ENCODE measurements at places on chromosomes 2 and 18.

- DNase-seq, result no peak
Measured at GRCh38 chr2:215835657-215836056, 177.7 kb downstream of the MREG start.

DNA sequence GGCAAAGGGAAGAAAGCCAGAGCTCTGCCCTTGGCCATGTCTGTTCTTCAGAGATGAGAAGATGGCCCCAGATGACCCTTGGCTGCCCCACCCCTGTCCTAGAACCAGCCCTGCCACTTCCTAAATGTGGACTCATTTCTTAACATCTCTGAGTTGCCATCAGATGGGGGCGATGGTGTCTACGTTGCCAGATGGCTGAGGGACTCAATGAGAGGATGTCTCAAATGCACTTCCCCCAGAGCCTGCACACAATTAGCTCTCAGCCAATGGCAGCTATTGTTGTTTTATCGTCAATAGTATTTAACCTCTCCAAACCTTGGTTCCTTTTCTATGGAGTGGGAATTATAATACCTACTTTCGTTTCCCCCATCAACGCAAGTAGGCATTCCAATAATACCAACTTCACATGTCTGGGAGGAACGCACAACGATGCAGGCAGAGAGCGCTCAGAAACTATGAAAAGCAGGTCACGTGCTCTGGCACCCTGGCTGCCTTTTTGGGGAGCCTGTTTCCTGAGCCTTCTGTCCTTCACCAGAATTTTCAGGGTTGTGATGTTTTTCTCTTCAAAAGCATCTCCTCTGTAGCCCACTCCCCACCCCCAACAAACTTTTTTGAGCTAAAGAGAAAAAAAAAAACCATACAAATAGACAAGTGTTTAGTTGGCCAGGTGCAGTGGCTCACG is 100.3 kb downstream of the MCFD2 start:
- DNase-seq, result peak; percentile 68

- DNase-seq, result no peak
Measured at GRCh38 chr2:20723543-20723942, 56.6 kb downstream of the GDF7 start.

- DNase-seq, result no peak
Measured at GRCh38 chr2:207601774-207602173, 23.4 kb downstream of the METTL21A start.

DNA sequence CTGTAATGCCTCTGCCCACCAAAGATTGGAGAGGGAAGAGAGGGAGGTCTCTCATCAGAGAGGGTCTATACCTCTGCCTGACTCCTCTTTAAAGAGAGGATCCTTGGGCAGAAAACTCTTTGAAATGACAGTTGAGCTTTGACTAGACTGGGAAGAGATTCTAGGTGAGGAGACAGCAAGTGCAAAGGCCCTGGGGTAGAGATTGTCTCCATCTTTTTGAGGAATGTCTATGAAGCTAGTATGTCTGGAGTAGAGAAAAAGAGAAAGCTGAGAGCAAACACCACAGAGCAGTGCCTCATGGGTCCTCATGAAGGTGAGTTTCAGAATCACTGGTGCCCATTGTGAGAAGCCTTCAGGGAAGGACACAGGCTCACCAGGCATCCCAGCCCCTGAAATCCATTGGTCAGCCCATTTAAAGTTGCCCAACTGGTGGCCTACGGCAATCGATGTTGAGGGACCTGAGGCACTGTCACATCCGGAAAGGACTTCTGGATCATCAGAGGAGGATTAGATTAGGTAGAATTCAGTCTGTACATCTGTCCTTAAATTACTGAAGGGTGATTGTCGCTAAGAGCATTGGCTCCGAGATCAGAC is 31.5 kb downstream of the LBH start:
- DNase-seq, result no peak

Measured in suppressor macrophage treated with lipopolysaccharide for 4 hours (primary cell).